ENCODE measurements at places on chromosomes 2 and 18.

GRCh38 chr2:86556508-86556907 lies 6.7 kb downstream of the CHMP3 start:
- no peak for DNase-seq

GRCh38 chr2:230347659-230348305 lies 20.8 kb downstream of the SP140L start:
- no peak for DNase-seq

GRCh38 chr2:208250388-208250787 lies 4.5 kb downstream of the IDH1 start:
- DNase-seq, result no peak

DNA sequence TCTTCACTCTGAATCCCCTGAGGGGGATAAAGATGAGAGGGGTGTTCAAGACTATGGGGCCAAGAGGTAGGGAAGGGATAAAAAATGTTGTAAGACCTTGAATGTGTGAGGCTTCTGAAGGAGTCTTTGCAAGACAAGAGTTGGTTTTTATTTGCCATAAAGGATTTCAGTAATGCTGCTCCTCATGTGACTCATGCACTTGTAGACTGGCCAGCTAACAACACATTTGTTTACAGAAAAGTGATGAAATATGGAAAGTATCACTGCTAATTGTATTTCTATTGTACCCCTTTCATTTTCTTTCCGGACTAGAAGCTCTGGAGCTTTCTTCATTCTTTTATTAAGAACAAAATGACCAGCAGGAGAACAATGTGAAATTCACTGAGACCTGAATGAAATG lies 782.1 kb downstream of the EPHA4 start:
- no peak for DNase-seq

DNA sequence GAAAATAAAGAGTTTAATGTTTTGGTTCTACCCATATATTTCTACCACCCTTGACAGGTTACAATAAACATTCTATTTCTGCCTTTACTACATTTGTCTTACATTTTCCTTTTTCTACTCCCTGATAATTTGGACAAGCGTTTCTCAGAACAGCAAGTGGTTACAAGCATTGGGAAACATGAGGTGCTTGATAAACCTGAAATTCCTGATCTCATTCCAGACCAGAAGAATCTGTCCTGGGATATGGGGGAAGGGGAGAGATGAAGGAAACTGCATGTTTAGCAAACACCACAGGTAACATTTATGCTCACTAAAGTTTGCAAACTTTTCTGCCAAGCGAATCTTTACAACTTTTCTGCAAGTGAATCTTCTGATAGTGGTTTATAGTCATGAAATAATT lies 28.3 kb upstream of the DSC1 start:
- DNase-seq, result no peak

DNA sequence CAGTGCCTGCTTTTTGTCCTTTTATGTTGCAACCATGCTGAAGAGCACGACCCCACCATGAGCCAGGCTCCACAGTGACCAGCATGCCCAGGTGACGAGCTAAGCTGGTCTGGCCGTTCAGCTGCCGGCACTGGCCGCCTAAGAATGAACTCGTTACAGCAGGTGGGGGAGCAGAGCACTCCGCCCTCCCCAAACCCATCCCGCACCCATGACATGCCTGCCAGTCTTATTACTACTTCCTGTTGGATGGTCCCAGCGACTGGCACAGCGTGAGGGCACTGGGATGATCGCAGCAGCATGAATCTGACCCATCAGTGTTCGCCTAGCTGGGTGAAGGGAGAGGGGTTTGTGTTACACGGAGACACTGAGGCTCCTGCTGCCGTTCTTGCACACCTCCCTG lies 11.5 kb downstream of the DIPK1C start:
- no peak for DNase-seq

GRCh38 chr2:74429487-74430451 lies 8.2 kb downstream of the WDR54 start:
- DNase-seq, result no peak

- no peak for DNase-seq
Measured at GRCh38 chr2:180343528-180344345, 336.6 kb upstream of the CWC22 start.

DNA sequence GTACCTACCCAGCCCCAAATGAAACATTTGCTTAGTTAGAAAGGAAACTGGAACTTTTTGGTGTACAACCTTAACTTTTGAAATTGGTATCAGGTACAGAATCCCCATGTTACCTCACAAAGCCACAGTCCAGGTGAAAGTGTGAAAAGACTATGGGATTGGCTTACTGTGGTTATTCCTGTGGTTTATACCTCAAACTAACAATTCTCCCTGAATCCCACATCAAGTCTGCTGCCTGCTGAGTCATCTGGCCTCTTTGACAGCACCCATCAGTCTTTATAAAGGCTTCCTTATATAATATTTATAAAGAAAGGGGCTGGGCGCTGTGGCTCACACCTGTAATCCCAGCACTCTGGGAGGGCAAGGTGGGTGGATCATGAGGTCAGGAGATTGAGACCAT lies 164.6 kb downstream of the TMEM247 start:
- DNase-seq, result no peak

DNA sequence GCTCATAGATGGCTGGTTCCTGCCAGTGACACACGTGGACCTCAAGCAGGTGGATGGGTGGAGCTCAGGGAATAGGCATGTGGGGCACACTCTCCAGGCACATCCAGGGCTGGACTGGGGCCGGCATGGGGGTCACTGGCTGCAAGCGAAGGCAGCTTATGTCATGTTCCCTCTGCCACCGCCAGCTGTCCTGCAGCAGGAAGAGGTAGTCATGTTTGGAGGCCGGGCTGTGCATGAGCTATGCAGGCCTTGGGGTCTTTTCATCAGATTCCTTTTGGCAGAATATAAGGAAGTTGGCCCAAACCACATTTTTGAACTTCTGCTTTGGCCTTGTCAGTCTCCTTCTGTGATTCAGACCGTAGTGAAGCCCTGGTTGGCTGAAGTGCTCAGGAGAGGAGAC lies 61.5 kb downstream of the AGAP1 start:
- no peak for DNase-seq

GRCh38 chr2:19812166-19812565 lies 89.6 kb downstream of the TTC32 start:
- DNase-seq, result no peak

- DNase-seq, result no peak
Measured at GRCh38 chr2:13522917-13523821, 806.4 kb downstream of the TRIB2 start.

DNA sequence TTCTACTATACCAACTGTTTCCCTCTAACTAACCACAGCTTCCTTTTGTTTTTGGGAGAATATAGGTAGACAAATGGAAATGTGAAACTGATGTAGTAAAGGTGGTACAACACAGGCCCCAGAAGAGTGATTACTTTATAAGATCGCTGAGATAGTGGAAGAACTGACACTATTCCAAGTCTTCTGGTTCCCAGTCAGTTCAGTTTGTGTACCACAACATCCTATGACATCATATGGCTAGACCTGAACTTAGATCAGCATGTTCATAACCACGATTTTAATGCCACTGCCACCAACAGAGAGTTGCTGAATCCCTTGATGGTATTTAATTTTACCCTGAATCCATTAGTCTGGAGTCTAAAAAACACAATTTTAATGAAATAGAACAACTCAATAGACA lies 328.9 kb downstream of the GPD2 start:
- no peak for DNase-seq

DNA sequence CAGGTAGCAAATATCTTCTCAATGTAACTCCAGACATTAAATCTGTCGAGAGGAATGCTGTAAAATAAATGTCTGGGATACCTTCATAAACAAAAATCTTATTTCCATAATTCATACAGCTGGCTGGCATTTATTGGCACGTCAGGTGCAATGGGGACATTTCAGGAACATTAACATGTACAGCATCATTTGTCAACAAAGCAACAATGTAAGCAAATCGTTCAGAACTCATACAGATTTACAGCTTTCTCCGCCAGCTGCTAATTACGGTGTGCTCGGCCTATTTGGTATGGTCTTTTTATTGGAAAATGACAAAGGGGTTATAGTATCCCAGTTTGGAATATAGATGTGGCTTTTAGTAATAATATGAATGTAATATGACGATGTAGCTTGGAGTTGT lies 464.9 kb downstream of the ARHGAP15 start:
- DNase-seq, result no peak

DNA sequence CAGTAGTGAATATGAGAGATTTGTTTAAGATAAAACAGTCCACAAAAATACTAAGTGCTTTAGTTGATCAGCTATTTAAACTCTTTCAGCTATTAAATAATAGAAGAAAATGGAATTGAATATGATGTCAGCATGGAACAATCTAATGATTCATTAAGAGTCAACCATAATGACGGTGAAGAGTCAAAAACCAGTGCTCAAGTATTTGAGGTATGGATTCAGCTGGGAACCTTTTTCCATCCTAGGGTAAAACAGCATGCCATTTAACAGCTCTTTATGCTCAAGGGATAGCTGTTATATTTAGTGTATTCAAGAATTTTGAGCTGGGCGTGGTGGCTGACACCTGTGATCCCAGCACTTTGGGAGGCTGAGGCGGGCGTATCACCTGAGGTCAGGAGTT lies 29.7 kb downstream of the CARF start:
- DNase-seq, result no peak

DNA sequence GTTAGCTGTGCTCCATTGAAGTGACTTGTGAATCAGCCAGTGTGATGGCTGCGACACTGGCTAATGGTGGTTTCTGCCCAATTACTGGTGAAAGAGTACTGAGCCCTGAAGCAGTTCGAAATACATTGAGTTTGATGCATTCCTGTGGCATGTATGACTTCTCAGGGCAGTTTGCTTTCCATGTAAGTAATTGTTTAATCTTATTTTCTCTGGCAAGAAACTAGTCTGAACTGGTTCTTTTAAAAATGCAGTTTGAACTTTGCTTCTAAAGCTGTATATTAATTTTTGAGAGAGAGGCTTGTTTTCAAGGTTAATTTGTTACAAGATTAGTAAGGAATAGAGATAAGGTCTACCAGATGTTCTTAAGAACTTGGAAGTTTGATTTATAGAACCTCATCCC lies 46.7 kb downstream of the GLS start:
- DNase-seq, result no peak

- no peak for DNase-seq
Measured at GRCh38 chr18:46009125-46009840, 42.2 kb upstream of the EPG5 start.

All from neuronal stem cell (in vitro differentiated cells).